Stimulated activated CD4-positive, alpha-beta T cell treated with anti-CD3 and anti-CD28 coated beads, TNF-alpha, amount 100 ng/mL, for 1 hour (primary cell): ENCODE measurements at places on chromosomes 11 and 22.

DNA sequence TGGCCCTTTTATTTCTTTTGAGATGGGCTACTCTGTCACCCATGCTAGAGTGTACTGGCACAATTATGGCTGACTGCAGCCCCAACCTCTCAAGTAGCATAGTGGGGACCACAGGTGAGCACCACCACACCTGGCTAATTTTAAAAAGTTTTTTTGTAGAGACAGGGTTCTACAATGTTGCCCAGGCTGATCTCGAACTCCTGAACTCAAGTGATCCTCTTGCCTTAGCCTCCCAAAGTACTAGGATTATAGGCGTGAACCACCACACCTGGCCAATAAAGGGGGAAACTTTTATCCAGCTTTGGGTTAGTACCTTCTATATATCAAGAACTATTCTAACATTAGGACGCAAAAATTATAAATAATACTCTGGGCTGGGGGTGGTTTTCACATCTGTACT is 52.1 kb downstream of the MAPK1 start:
- DNase-seq = no peak

GRCh38 chr11:72347691-72348090 is 86.6 kb downstream of the CLPB start:
- DNase-seq = no peak

DNA sequence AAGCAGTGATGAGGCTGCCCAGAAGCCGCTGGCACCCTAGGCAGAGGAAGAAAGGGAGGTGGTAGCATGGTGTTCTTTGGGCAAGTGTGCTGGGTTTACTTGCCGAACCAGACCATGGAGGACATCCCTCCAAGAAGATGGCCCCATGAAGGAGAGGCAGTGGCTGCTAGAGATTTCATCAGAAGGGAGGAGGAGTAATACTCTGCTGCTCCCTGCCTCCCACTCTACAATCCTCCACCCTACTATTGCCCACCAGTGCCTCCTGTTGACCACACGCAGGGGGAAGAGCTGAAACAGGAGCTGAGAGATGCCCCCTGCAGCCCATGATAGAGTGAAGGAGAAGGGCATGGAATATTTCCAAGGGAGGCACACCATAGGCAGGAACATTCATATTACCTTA is 51.0 kb upstream of the PRSS23 start:
- no peak for DNase-seq

GRCh38 chr11:14638561-14638960 is 5.0 kb upstream of the PDE3B start:
- DNase-seq = no peak

DNA sequence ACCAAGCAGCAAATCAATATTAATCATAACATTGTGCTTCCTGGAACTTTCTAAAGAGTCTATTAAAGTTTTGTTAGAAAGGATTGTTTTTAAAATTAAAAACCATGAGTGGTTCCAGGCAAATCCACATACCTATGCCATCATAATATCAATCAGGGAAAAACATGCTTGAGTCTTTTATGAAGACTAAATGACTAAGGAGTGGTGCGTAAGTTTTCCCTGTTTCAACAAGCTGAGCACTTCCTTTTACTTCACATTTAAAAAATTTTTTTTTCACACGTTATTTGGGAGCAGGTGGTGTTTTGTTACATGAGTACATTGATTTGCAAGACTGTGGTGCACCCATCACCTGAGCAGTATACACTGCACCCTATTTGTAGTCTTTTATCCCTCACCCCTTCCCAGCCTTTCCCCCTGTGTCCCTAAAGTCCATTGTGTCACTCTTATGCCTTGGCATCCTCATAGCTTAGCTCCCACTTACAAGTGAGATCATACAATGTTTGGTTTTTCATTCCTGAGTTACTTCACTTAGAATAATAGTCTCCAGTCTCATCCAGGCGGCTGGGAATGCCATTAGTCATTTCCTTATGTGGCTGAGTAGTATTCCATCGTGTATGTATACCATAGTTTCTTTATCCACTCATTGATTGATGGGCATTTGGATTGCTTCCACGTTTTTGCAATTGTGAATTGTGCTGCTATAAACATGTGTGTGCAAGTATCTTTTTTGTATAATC is 1190.3 kb upstream of the RAG2 start:
- DNase-seq = no peak

GRCh38 chr11:71071736-71072509 is 180.5 kb downstream of the SHANK2 start:
- no peak for DNase-seq

DNA sequence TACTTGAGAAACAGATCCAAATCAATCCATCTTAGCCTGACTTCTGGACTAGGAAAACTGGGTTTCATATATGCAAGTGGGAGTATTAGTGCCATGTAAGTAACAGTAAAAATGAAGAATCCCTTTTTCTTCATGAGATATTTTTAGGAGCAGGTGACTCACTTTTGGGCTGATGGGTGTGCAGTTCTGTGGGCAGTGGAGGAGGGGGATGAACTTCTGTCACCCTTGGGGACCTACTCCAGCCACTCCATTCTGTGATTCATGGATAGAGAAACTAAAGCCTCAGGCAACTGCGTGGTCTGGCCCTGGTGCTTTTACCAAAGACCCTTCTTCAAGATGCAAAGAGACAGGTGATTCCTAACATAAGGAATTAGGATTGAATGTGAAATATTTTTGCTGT is 208.6 kb upstream of the NARS2 start:
- no peak for DNase-seq

DNA sequence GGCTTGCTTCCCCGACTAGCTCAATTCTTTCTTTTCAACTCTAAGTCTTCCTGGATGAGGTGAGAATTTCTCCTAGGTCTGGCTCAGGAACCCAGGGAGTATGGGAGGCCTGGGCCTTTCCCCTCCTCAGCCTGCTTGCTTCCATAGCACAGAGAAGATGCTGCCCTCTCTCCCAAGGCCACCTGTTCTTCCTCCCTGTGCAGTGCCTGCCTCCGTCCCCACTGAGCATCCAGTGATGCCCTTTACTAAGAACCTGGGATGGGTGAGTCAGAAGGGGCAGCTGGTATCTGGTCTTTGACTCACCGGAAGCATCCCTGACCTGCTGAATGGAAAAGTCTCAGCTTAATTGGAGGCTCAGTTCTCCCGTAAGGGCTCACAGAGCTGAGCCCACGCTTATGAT is 607.9 kb downstream of the BUD13 start:
- no peak for DNase-seq

GRCh38 chr11:103257360-103257759 is 148.1 kb downstream of the DYNC2H1 start:
- no peak for DNase-seq

DNA sequence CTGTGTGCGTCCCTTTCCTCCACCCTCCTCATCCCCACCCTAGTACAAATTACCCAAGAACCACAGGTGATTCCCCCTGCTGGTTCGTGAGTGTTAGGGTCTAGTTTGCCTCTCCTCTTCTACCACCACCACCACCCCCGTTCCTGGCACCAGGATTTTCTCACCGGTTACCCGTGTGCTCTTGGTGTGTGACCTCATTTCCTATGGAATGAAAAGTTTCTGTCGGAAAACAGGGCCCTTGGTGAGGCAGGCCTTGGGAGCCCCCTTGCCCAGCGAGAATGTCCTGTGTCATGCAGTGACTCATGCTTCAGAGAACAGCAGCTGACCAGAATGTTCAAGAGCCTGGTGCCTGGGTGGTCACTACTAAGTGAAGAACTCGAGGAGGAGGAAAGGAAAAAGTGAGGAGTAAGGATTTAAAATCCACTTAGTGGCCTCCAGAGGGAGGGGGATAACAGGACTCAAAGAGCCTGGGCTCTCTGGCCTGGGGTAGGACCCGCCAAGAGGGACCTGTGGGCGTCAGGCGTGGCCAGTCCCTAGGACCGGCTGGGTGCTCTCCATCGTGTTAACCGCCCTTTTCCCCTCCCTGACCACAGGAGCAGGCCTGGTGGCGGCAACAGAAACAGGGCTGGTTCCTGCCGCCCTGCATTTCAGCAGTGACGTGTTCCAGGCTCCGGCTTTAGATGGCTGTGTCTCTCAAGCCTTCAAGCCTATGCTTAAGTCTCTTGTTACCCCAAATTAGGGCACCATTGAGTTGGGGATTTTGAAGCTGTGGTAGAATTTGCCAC is 30.2 kb downstream of the C22orf31 start:
- no peak for DNase-seq

GRCh38 chr11:119316016-119316728 is 758 bp downstream of the MCAM start:
- no peak for DNase-seq

DNA sequence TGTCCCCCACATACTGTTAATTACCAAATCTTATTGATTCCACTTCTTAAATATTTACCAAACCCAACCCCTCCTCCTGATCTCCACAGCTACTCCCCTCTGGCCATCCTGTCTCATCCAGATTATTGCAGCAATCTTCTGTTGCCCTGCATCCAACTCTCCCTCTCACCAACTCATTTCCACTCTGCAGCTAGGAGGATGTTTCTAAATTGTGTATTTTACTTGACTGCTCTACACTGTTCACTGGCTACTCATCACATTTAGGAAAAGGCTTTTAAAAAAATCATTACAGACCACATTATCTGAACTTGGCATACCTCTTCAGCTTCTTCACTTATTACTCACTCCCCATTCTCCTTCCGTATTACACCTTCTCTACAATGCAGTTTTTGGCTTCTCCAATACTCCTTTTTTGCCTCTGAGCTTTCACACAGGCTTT is 117.9 kb downstream of the ATG16L2 start:
- DNase-seq = no peak
